Activated CD8-positive, alpha-beta T cell treated with anti-CD3 and anti-CD28 coated beads, Interleukin-2, amount 10 ng/mL, durations not matched to agents 7 days and 5 days (primary cell): ENCODE measurements at places on chromosomes 1 and 21. TPM values are rescaled to one million over a fixed set of nuclear protein-coding genes. Genes with fewer than 3 reads are reported as not detected.

CD34 gene
- total RNA-seq, result not detected

DNA sequence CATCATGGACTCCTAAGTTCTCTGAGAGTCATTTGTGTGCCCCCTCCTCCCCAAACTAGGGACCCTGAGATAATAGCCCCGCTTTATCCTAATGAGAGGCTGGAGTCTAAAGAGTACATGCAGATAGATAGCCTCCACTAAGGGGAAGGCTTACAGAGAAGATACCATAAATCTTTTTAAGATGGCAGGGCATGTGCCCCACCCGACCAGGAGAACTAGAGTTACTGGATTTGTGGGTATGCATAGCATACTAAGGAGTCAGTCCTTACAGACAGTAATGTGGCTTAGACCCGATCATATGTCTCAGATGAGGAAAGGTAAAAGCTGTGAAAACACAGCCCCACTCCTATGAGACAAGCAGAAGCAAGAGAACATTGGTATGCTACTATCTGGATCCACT is 25.7 kb upstream of the PKN2 start:
- H3K27ac ChIP-seq, result no peak overlapping the region
- H3K36me3 ChIP-seq, result no peaks in the 10 kb centered on the region
- no peak for DNase-seq
- H3K4me1 ChIP-seq, result peaks cover 27% of the 10 kb centered on the region

- no peak overlapping the region for H3K4me3 ChIP-seq
- H3K27ac ChIP-seq, result no peak overlapping the region
- peak; percentile 27 for DNase-seq
- no peaks in the 10 kb centered on the region for H3K4me1 ChIP-seq
- peaks cover 8% of the 10 kb centered on the region for H3K27me3 ChIP-seq
These were observed 95.9 kb downstream of the PTPRU start for GRCh38 chr1:29332204-29332603.

DNA sequence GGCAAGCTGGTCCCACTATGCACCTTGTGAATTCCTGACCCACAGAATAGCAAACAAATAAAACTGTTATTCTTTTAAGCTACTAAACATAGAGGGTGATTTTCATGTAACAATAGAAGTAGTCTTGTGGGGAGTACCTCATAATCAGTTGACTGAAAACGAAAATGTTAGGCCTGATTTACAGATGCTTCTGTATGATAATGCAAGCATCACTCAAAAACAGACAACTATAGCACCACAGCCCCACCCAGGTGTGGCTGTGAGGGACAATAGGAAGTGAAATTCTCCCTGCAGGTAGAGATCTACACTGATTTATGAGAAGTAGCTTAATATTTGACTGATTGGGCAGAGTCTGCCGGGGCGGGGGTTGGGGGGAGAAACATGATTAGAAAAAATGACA is 26.5 kb upstream of the KRTAP19-8 start:
- no peak overlapping the region for H3K4me3 ChIP-seq
- H3K27ac ChIP-seq, result no peak overlapping the region
- no peaks in the 10 kb centered on the region for H3K4me1 ChIP-seq
- peaks cover 5% of the 10 kb centered on the region for H3K27me3 ChIP-seq
- DNase-seq, result no peak
- no peaks in the 10 kb centered on the region for H3K36me3 ChIP-seq

GRCh38 chr1:1755852-1756251 is 22.4 kb downstream of the NADK start:
- no peak overlapping the region for H3K4me3 ChIP-seq
- no peak overlapping the region for H3K27ac ChIP-seq
- no peaks in the 10 kb centered on the region for H3K4me1 ChIP-seq
- peaks cover 27% of the 10 kb centered on the region for H3K36me3 ChIP-seq

GRCh38 chr1:81296601-81297000 is 504.1 kb upstream of the ADGRL2 start:
- H3K4me3 ChIP-seq, result no peak overlapping the region
- no peaks in the 10 kb centered on the region for H3K27me3 ChIP-seq
- no peaks in the 10 kb centered on the region for H3K4me1 ChIP-seq
- no peaks in the 10 kb centered on the region for H3K36me3 ChIP-seq
- no peak for DNase-seq

DNA sequence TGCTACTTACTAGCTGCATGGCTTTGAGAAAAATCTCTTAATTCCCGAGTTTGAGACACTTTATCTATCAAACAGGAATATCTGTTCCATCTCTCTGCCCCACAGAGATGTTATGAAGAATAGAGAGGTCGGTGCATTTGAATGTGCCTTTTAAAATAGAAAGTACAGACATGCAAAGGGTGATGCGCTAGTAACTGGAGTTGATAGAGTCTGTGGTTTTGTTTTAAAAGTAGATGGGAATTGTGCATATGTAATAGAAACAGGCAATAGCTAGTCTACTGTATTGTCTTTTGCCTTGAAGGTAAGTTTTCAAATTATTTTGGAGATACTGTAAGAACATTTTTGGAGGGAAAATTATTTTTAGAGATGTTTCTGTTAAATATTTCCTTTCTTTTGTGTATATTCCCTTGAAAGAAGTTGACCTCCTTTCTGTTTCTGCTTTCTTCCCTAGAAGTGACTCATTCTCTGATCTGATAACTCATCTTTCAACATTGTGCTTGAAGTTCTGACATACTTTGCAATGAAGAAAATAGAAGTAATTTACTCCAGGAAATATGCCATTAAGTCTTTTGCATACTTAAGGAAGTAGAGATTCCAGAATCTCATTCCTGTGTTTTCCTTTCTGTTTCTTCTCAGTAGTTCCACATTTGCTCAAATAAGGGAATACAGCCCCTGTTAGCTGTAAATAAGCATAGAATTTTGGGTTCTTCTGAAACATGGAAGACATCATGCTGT is 151.6 kb downstream of the SDCCAG8 start:
- H3K27me3 ChIP-seq, result no peaks in the 10 kb centered on the region
- H3K4me3 ChIP-seq, result no peak overlapping the region
- H3K27ac ChIP-seq, result no peak overlapping the region
- H3K4me1 ChIP-seq, result no peaks in the 10 kb centered on the region

DNA sequence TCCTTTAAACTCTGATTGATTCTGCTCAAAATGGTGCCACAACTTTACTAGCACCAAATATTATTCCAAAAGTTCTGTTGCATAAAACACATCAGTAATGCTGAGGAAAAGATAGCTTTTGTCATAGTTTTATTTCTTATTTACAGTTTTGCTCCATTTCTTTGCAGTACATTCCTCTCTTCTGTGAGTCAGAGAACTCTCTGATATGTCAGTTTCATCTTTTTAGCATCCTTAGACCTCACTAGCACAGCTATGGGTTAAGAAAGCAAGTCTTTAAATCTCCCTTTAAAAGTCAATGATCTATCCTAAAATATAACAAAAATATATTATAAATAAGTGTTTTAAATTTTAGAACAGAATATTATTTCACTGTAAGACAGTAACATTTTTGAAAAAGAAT is 356.6 kb upstream of the SNX7 start:
- H3K4me3 ChIP-seq, result no peak overlapping the region
- H3K27ac ChIP-seq, result no peak overlapping the region
- DNase-seq, result no peak
- no peaks in the 10 kb centered on the region for H3K4me1 ChIP-seq
- peaks cover 3% of the 10 kb centered on the region for H3K27me3 ChIP-seq

DNA sequence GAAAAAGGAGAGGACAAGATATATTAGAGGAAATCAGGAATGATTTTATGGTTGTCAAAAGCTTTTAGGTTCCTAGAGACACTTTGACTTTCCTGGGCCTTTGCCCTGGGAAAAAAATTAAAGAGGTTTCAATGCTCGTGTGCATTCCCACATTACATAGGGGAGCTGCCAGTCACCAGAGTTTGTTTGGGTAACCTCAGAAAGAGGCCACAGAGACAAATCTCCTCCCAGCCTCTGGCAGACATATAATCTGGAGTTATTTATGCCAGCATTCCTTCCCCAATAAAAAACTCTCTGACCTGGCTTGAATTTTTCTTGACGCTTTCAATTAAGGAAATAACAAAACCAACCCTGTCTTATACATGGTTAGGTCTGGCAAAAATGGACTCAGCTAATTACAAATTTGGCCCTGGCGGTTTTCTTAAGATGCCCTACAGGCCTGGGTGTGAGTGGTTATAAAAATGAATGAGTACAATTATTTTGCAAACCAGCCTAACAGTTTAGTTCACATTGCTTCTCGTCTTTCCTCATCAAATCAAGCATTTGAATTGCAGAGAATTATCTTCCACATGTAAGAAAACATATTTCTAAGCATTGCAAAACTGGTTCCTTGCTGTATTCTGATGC is 63.7 kb downstream of the WLS start:
- no peaks in the 10 kb centered on the region for H3K4me1 ChIP-seq
- no peaks in the 10 kb centered on the region for H3K36me3 ChIP-seq
- no peak overlapping the region for H3K27ac ChIP-seq
- no peak overlapping the region for H3K4me3 ChIP-seq

S100A7 gene
- not detected for total RNA-seq

DNA sequence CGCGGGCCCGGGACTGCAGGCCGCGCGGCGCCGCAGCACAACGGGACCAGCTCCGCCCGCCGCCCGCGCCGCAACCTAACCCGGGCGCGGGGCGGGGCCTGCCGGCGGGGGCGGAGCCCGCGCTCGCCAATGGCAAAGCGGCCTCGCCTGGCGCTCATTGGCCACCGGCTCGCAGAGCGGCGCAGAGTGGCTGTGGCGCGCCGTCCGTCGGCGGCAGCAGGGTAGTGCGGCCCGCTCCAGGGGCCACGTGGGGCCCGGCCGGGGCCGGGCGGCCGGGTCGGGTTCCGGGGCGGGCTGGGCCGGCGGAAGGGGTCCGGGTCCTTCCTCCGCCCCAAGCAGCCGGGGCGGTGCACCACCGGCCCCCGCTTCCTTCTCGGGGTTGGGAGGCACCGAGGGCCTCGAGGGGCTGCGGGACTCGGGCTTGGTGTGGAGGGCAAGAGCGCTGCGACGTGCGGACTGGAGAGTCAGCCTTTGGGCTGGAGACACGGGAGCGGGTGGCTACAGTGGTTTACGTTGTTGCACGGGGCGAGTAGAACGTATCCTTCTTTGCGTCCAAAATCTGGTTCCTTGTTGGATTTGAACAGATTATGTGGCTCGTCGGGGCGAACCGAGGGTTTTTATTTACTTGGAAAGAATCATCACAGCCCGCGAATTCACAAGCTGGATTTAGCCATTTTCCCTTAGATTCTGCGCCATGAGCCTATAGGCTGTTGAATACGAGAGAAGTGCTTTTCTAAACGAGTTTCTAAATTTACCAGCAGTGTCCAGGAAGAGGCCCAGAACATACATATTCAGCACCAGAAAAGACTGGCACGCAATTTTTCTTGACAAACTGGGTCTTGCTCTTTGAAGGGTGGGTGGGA is at the start of gene SRM:
Gene SRM, minus strand, starts transcription at position 51 of the 863 bp plus-strand sequence. CDS start 75 bp downstream, outside the sequence.
- peak within 1 kb of the TSS; percentile 98 for H3K27ac ChIP-seq
- H3K4me3 ChIP-seq, result peak within 1 kb of the TSS; percentile 96
- H3K27me3 ChIP-seq, result no peaks in the 10 kb centered on the region
- H3K4me1 ChIP-seq, result peaks cover 54% of the 10 kb centered on the region
- DNase-seq, result peak; percentile 91

GRCh38 chr1:192862271-192862670 is 53.4 kb downstream of the RGS2 start:
- H3K4me3 ChIP-seq, result no peak overlapping the region
- H3K27me3 ChIP-seq, result no peaks in the 10 kb centered on the region
- H3K27ac ChIP-seq, result no peak overlapping the region

RNU1-3 gene
- 1,730 TPM for total RNA-seq

DNA sequence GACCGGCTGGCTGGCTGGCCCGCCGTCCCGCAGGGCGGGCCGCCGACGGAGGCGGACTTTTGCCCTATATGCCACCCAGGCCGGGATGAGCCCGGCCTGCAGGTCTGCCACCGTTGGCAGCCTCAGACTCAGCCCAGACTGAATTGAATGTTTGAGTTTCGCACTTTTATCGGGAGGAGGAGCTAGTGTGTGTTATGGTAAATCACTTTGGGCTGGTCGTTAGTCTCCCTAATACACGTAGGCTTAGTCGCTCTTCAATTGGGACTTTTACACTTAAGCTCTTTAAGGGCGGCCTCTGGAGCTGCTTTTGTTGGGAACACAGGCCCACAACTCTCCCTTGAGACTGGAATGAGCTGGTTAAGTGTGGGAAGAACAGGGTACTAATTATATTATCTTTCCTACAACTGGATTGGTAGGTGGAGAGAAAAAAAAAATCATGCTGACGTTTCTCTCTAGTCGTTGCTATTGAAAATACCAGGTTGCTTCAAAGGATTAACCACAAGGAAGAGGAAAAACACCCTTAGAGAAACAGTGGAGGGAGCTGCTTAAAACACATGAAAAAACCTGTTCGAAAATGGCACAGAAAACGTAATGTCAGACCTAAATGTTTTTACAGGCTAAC is 1.4 kb upstream of the IRF2BP2 start:
- H3K27ac ChIP-seq, result peak overlapping the region; percentile 96
- peaks cover 37% of the 10 kb centered on the region for H3K4me1 ChIP-seq
- H3K36me3 ChIP-seq, result peaks cover 23% of the 10 kb centered on the region
- peak overlapping the region; percentile 82 for H3K4me3 ChIP-seq
- peak; percentile 81 for DNase-seq
- no peaks in the 10 kb centered on the region for H3K27me3 ChIP-seq

DNA sequence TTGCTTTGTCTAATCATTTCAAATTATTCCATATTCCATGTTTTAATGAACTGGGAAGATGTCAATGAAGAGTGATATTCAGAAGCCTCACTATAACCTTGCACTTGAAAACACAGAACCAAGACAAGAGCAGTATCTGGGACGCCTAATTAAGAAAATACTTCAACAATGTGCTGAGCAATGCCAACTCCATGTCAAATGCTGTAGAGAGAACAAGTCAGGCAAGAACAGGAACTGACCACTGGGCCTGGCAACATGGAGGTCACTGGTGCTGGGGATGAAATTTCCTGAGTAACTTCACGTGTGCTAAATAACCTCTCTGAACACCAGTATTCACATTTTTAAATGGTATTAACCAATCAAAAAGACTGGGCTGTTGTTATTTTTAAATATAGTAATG is 22.8 kb downstream of the HEATR1 start:
- H3K27me3 ChIP-seq, result no peaks in the 10 kb centered on the region
- H3K36me3 ChIP-seq, result peaks cover 56% of the 10 kb centered on the region
- no peaks in the 10 kb centered on the region for H3K4me1 ChIP-seq
- no peak overlapping the region for H3K27ac ChIP-seq

GRCh38 chr1:160747717-160748116 is 8.7 kb downstream of the SLAMF7 start:
- no peak for DNase-seq
- H3K27ac ChIP-seq, result peak overlapping the region; percentile 40
- peaks cover 92% of the 10 kb centered on the region for H3K36me3 ChIP-seq
- no peak overlapping the region for H3K4me3 ChIP-seq
- H3K4me1 ChIP-seq, result peaks cover 96% of the 10 kb centered on the region
- H3K27me3 ChIP-seq, result no peaks in the 10 kb centered on the region
